ENCODE measurements at places on chromosomes 5 and 9. TPM values are rescaled to one million over a fixed set of nuclear protein-coding genes. Genes with fewer than 3 reads are reported as not detected.

VCAN gene
- total RNA-seq: 5.4 TPM

CTXN3 gene
- not detected for total RNA-seq

CTNNA1 gene
- 141 TPM for total RNA-seq

NR2F1 gene
- total RNA-seq: not detected

HTR1A gene
- not detected for total RNA-seq

DNA sequence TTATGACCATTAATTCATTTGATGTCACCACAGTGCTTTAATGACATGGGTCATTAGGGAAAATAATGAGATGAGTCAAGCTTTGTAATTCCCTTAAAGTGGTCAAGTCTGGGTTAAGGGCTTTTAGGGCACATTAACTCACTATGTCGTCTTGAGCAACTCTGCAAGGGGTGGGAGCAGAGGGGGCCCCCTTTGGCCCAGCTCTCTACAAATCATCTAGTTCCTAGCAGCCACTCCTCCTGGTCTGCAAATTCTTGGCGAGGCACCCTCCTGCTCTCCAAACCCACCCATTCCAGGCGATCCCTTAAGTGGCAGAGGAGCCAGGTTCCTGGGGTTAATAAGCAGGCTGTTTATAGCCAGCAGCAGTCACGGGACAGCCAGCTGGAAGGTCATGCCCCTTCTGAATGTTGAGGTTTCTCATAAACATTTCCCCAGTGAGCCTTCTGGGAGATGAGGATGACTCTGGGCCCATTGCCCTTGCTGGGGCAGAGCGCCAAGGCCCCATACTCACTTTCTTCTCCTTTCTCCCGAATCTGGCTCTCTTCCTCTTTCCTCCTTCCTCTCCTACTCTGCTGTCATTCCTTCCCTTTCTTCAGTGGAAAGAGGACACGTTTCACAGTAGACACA lies 14.3 kb upstream of the GPX3 start:
- DNase-seq: no peak

GRCh38 chr5:6718161-6718681 lies 5.0 kb downstream of the TENT4A start:
- no peak for DNase-seq

DNA sequence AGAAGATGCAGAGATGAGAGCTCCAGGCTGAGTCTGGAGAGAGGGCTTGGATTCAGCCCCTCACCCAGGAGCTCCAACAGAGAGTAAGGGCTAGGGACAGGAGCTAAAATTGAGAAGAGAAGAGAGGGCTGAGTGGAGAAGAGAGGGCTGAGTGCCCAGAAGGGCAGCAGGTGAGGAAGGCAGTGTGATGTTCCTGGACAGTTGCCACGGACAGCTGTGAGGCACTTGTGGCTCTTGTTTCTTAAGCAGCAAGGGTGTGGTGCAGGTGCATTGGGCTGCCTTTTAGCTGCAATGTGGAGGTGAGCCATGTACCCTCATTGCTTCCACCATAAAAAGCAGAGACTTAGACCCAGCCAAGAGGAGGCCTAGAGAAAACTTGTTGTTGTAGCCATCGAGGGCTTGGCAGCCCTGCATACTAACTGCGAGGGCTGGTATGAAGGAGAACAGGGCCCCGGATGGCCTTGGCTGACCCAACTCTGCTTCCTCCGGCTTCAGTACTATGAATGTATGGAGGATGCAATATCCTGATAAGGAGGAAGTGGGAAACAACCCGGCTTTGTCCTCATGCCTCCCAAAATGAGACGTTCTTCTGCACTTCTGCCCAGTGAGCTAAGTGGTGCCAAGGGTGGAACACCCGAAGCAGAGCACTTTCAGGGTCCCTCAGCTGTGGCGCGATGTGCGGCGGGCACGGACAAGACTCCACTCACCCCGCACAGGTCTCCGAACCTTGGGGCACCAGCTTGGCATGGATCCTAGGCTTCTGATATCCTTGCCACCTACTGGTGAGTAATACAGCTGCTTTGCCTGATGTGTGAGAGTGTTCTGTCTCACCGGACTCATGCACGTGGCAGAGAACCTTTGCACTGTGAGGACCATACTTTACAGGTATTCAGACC lies 65.2 kb downstream of the LRRC70 start:
- no peak for DNase-seq

GRCh38 chr5:41636605-41637004 lies 126.2 kb upstream of the PLCXD3 start:
- no peak for DNase-seq

DNA sequence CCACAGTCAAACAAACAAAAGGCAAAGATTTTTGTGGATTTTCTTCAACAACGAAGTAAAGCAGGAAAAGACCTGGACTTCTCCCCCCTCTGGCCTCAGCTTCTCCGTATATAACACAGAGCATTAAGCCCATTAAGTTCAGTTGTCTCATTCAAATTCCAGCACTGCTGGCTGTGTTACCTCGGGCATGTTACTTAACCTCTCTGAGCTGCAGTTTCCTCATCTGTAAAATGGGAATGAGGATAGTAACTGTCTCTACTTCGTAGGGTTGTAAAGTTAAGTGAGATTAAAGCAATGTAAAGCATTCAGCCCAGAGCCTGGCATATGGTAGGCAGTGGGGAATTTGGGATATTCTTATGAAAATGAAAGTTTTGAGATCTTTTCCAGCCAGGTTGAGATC lies 92.7 kb upstream of the SMIM23 start:
- DNase-seq: no peak

GRCh38 chr5:55620009-55620765 lies 85.4 kb upstream of the PLPP1 start:
- DNase-seq: no peak

GRCh38 chr9:107294756-107295155 lies 11.7 kb downstream of the RAD23B start:
- no peak for DNase-seq

DNA sequence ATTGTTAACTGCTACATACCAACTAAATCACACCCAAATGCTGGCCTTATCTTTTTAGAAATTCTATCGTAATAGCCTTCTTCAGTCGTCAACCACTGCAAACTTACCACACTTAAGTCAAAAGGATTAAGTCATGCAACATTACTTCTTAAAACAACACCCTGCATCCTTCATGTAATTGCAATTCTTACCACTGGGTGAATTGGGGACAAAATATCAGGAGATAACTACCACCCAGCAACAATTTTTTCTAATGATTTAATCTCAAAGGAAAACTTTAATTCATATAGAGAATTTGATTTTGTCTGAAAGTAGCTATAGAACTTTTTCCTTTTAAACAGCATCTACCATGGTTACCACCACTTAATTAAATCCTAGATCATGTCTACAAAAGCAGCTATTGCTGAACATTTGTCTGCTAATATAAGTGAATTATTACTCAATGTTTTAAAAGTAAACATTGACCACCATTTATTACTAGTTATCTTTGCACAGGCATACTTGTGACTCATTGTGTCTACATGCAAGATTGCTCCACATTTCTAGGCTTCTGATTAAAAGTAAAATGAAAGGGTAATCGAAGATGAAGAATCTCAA lies 10.5 kb downstream of the MLLT3 start:
- peak; percentile 40 for DNase-seq

DNA sequence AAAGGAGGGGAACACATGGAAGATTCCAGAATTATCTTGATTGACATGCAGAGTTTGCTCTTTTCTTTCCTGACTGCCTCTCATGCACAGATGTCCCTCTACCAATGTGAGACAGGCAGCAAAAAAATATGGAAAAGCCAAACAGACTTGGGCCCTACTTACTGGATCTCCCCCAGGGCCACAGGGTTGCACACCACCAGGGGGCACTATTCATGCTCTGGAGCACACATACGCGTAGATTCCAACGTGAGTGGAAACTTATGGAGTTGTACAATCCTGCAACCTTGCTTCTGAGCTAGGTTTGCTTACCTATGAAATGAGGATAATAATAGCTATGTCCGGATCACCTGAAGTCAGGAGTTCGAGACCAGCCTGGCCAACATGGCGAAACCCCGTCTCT lies 319.5 kb downstream of the ARHGEF28 start:
- no peak for DNase-seq

Data from hematopoietic multipotent progenitor cell (in vitro differentiated cells).